ENCODE measurements at places on chromosomes 2 and 18.

GRCh38 chr2:206472094-206472493 lies 28.8 kb downstream of the ADAM23 start:
- no peaks in the 10 kb centered on the region for H3K27me3 ChIP-seq
- peaks cover 9% of the 10 kb centered on the region for H3K36me3 ChIP-seq
- no peak overlapping the region for H3K27ac ChIP-seq
- no peak overlapping the region for H3K4me3 ChIP-seq
- H3K4me1 ChIP-seq, result no peaks in the 10 kb centered on the region

DNA sequence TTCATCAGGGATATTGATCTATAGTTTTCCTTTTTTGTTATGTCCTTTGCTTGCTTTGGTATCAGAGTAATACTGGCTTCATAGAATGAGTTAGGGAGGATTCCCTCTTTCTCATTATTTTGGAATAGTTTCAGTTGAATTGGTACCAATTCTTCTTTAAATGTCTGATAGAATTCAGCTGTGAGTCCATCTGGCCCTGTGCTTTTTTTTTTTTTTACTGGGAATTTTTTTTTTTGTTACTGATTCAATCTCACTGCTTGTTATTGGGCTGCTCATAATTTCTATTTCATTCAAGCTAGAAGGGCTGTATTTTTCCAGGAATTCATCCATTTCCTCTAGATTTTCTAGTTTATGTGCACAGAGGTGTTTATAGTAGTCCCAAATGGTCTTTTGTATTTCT lies 103.9 kb downstream of the RND3 start:
- no peaks in the 10 kb centered on the region for H3K4me1 ChIP-seq
- H3K27me3 ChIP-seq, result no peaks in the 10 kb centered on the region
- no peak overlapping the region for H3K27ac ChIP-seq
- DNase-seq, result no peak
- no peak overlapping the region for H3K4me3 ChIP-seq

DNA sequence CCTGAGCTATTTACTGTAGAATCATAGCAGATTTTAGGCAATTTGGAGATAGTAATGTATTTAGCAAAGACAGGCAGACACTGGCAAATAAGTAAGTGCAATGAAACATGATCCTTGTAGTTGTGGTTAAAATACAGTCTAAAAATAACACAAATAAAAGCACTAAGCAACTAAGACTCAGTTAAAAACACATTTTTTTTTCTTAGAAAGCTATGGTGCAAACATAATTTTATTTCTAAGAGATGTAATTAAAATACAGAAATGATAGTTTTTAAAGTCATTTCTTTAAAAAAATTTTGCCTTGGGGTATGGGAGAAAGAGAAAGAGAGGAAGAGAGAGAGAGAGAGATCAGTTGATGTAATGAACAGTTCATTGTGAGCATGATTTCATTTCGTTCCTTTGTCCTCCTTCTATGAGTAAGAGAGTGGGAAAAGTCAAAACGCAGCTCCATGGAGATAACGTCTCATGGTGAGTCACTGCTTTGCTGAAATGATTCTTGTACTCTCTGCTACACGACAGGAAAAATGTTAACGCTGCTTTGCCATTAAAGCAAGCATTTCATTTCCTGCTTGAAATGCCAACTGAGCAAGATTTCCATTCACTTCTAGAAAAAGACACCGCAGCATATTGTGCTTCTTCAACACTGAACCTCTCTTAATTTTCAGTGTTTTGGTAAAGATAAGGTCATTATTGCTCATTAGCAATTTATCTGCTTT lies 61.3 kb upstream of the PGAP1 start:
- no peak overlapping the region for H3K4me3 ChIP-seq
- DNase-seq, result no peak
- H3K36me3 ChIP-seq, result peaks cover 19% of the 10 kb centered on the region
- H3K27ac ChIP-seq, result no peak overlapping the region
- peaks cover 45% of the 10 kb centered on the region for H3K4me1 ChIP-seq
- H3K27me3 ChIP-seq, result no peaks in the 10 kb centered on the region

GRCh38 chr2:15763822-15764682 lies 172.4 kb downstream of the DDX1 start:
- DNase-seq, result no peak
- no peaks in the 10 kb centered on the region for H3K36me3 ChIP-seq
- no peak overlapping the region for H3K27ac ChIP-seq
- H3K27me3 ChIP-seq, result peaks cover 4% of the 10 kb centered on the region
- no peak overlapping the region for H3K4me3 ChIP-seq
- H3K4me1 ChIP-seq, result no peaks in the 10 kb centered on the region

- no peak for DNase-seq
- H3K36me3 ChIP-seq, result no peaks in the 10 kb centered on the region
- H3K4me1 ChIP-seq, result no peaks in the 10 kb centered on the region
- H3K4me3 ChIP-seq, result no peak overlapping the region
- no peak overlapping the region for H3K27ac ChIP-seq
- H3K27me3 ChIP-seq, result peaks cover 17% of the 10 kb centered on the region
Measured at GRCh38 chr18:48226401-48226800, 182.8 kb downstream of the ZBTB7C start.

GRCh38 chr2:173347305-173348168 lies 7.1 kb upstream of the CDCA7 start:
- H3K27me3 ChIP-seq, result no peaks in the 10 kb centered on the region
- no peaks in the 10 kb centered on the region for H3K4me1 ChIP-seq
- no peak overlapping the region for H3K27ac ChIP-seq

- H3K27ac ChIP-seq, result no peak overlapping the region
- no peak for DNase-seq
- H3K27me3 ChIP-seq, result no peaks in the 10 kb centered on the region
- H3K4me1 ChIP-seq, result no peaks in the 10 kb centered on the region
- H3K4me3 ChIP-seq, result no peak overlapping the region
Measured at GRCh38 chr2:99425022-99425421, 64.8 kb downstream of the REV1 start.
